ENCODE measurements at places on chromosomes 2 and 18.

DNA sequence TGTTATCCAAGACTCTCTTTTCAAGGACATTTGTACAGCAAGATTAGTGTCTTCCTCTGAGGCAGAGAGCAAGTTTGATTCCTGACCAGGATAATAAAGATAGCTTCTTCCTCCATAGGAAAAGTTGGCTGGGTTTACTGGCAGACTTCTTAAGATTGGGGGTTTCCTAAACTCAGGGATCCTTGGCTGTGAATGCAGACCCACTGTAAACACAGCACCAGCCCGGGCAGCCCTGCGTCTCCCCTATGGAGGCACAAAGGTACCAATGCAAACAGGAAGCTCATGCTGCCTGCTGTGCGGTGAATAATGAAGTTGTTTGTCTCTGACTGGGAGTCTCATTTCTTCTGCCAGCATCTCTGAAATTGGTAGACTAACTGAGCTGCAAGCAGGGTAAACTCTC is 96.2 kb upstream of the ARHGAP28 start:
- DNase-seq: no peak

- no peak for DNase-seq
Observed at GRCh38 chr2:215377283-215377682, 58.6 kb downstream of the FN1 start.

DNA sequence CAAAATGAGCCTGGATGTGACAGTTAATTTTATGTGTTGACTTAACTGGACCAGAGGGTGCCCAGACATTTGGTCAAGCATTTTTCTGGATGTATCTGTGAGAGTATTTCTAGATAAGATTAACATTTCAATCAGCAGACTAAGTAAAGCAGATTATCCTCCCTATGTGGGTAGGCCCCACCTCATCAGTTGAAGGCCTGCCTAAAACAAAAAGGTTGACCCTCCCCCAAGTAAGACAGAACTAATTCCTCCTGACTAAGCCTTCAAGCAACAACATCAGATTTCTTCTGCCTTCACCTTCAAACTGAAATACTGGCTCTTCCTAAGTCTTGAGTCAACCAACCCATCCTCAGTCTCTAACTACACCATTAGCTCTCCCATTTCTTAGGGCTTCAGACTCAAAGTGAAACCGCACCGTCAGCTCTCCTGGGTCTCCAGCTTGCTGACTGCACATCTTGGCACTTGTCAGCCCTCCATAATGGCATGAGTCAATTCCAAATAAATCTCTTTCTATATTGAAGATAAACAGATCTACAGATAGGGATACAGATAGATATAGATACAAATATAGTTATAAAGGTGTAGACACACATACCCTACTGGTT is 47.9 kb downstream of the MEMO1 start:
- DNase-seq: peak; percentile 45

DNA sequence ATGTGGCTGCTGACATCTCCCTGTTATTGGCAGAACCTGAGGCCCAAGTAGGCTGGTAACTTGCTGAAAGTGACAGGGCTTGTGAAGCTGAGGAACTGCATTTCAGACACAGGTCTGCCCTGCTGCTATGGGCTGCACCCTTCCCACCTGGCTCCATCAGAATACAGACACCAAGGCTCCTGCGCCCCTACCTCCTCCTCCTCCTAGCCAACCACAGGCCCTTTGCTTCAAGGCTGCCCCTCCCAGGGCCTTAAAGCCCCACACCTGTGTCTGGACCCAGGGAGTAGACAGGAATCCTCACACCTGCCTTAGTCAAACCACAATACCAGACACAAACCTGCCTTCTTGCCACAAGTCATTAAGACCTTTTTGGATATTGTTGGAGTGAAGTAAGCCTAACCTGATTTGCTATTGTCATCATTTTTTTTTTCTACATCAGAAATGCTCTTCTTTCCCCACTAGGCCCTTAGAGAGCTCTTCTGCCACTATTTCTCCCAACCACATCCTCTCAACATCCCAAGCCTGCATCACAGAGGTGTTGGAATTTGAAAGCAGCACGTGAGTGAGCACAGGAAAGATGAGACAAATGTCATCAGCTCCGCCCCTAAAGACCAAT is 489.7 kb downstream of the EIPR1 start:
- no peak for DNase-seq

DNA sequence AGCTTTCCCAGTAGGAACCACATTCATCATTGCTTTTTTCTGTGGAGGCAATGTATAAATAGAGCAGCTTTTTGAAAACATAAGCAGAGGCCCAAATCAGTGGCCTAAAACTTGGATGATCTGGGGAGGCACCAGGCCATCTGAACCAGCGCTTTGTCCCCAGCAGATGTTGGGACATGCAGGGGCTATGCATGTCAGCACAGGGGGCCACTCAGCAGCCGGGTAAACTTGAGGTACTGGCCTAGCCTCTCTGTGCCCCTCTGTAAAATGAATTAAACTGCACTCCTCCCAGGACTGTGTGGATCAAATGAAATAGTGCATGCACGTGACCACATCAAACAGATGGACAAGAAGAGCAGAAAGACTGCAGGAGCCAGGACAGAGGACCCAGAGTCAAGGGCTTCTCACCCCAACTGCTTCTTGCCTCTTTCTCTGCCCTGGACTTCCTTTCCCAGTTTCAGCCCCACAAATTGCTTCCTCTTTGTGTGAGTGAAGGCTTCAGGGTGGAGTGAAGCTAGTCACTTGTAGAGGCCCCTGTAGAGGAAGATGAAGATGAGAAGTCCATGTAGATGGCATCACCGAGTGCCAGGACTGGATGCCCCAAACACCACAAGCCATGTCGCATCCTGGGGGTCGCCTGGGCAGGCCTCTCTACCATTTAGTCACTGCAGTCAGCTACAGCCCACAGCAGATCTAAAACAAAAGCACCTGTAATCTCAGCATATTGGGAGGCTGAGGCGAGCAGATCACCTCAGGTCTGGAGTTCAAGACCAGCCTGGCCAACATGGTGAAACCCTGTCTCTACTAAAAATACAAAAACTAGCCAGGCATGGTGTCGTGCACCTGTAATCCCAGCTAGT is 53.2 kb downstream of the IMPA2 start:
- DNase-seq: peak; percentile 31

GRCh38 chr2:175744000-175744399 is 258.1 kb downstream of the LNPK start:
- DNase-seq: no peak

- no peak for DNase-seq
Observed at GRCh38 chr2:65878011-65878340, 445.6 kb upstream of the SPRED2 start.

DNA sequence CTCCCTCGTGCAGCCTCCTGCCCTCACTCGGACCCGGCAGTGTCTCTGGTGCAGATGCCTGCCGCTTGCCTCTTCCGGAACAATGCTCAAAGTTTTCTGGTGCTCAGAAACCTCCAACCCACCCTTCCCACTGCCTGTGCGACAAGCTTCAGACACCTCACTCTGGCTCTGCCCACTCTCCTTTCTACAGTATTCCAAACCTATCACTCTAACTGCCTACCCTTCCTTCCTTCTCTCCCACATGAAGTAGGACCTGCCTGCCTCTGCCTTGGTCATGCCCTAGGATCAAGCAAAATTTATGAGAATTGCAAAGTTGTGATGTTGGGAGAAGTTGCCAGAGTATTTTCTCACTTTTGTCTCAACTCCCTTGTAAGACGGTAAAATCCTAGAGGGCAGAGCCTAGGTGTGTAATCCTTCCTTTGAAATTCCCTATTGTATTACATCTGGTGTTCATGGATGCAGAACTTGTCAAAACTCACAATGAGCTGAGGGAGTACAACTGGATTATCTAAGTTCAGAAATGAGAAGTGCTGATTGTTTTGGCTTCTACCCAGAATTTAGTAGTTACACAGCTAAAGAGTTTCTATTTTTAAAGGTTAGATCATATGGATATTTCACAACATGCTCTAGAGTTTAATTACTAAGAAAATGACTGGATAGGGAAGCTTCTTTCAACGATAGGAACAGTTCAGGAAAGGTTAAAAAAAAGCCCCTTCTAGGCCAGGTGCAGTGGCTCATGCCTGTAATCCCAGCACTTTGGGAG is 7.2 kb downstream of the NPC1 start:
- peak; percentile 92 for DNase-seq

- DNase-seq: no peak
Observed at GRCh38 chr2:140454717-140455116, 1674.5 kb upstream of the NXPH2 start.

DNA sequence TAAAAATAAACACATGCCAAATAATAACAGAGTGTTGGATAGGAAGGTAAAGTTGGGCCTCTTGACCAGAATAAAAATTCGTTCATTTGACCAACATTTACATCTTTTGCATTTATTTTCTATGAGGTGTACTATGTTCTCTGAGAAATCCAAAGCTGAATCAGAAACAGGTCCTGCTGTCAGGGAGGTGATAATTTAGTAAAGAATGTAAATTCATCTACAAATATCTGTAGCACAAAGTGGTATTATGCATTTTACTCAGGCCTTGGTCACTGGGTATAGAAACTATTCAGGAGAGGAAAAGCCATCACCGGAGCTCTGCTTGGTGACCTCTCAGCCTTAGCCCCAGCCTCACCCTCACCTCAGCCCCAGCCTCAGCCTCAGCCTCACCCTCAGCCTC is 208.9 kb downstream of the SPP2 start:
- DNase-seq: no peak

DNA sequence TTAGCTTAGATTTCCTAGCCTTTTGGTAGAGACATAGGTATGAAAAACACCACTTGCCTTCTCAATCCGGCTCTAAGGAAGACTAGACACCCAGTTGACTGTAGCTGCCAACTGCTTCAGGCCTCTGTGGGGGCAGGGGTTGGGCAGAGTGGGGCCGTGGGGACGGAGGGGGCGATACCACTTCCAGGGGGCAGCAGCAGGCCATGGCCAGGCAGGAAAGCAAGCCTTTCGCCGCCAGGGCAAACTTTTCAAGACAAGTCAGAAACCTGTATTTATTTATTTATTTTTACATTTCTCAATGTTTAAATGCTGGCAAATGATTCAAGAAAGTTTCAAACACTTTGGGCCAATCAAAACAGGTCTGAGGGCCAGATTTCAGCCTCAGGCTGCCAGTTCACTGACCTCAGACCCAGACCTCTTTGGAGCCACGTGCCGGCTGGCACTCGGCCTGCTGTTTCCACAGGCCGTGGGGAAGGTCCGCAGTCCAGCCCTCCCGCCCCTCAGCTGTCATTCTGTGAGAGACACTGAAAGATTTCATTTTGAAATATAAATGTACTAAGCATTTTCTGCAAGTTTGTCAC is 63.8 kb downstream of the MEX3C start:
- no peak for DNase-seq

DNA sequence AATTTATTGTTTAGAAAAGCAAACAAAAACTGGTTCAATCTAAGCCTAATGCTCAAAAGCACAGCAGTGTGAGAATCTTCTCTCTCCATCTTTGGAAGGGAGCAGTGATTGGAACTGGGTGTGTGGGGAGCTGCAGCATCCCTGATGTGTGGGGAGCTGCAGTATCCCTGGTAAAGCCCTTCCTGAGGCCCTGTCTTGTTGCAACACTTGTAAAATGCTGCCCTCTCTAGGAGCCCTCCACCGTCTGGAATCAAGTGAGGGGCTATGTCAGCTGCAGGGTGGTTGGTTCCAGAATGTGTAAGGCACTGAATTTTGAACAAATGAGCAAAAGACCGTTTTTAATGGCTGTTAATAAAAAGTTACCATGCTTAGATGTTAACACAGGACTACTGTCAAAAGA is 147.7 kb upstream of the RAB12 start:
- no peak for DNase-seq

- DNase-seq: no peak
Observed at GRCh38 chr18:44693030-44693784, 12.5 kb downstream of the SETBP1 start.

DNA sequence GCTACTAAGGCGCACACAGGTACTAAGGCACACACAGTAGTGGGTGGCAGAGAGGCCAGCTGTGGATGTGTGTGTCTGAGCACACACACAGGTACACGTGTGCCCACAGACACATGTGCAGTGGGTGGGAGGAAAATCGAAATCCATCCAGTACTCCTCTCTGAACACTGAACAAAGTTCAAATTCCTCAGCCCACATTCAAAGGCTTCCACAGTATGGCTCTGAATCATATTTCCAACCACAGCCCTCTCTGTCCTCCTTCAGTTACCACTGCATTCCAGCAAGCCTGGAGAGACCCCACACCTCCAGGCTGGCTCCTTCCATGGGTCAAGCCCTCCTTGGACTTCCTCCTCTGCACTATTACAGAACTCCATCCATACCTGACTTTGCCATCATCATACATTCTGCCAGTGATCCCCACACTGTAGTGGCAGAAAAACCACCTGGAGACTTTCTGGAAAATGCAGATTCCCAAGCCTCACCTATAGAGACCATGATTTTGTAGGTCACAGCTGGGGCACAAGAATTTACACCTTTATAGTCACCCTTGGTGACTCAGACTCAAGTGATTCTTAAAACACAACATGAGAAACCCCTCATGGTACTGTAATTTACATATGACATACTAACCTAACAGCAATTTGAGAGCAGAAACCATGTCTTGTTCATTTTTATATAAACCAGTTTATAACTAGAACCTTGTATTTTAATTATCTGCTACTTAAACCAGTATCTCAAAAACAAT is 31.4 kb downstream of the EPG5 start:
- DNase-seq: no peak

- DNase-seq: no peak
Observed at GRCh38 chr2:122908159-122908558, 1116.9 kb upstream of the CNTNAP5 start.

- DNase-seq: no peak
Observed at GRCh38 chr18:24985586-24985985, 366.4 kb downstream of the ZNF521 start.

GRCh38 chr18:44723411-44723810 is 42.7 kb downstream of the SETBP1 start:
- DNase-seq: peak; percentile 46

GRCh38 chr18:33700513-33700976 is 122.5 kb downstream of the ASXL3 start:
- DNase-seq: no peak

GRCh38 chr2:238030422-238031155 is 30.2 kb upstream of the SCLY start:
- no peak for DNase-seq

DNA sequence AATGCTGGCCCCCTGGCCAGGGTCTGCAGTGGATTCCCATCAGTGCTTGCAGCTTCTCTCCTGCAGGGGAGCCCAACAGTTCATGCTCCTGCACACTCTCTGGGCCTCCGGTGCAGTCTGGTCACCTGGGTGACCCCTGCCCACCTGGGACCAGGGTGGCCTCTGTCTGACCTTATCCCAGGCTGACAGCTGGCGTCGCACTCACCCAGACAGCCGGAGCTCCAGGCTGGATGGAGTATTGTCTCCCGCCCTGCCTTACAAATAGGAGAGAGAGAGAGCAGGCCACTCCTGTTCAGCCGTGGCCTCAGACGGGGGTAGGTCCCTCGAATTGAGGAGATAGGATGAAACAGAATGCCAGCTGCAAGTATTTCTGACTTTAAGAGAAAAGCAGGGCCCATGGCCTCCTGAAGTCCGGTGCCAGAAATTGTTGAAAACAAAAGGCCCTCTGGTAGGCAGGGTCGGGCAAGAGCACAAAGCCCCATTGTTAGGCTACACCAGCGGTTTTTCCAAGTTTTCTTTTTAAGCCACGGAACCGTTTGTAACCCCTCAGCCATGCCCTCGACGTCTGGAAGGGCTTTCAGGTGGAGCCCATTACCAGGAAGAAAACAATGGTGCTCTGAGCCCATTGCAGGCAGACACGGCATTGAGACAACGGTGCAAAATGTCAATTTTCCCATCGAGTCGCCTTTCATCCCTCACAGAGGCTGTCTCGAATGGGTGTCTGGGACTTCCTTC is 258.4 kb downstream of the BCL11A start:
- no peak for DNase-seq

- DNase-seq: no peak
Observed at GRCh38 chr2:138059487-138060300, 95.4 kb downstream of the HNMT start.
